ENCODE measurements at places on chromosomes 4 and X.

- no peak for ATAC-seq
These were observed 4.9 kb downstream of the EREG start for GRCh38 chr4:74369855-74370254.

GRCh38 chrX:139902559-139902958 lies 30.3 kb downstream of the ATP11C start:
- ATAC-seq, result no peak

DNA sequence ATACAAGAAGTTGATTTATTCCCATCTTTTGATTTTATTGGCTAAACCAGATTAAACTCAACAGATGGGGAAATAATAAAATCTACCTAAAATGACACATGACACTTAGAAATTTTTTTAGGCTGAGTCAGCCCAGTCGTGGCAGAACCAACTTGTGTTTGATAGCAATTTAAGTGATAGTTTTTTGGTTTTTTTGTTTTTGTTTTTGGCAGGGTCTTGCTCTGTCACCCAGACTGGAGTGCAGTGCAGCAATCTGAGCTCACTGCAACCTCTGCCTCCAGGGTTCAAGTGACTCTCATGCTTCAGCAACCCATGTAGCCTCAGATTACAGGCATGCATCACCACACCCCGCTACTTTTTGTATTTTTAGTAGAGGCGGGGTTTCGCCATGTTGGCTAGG lies 370.3 kb upstream of the NOCT start:
- ATAC-seq, result no peak

DNA sequence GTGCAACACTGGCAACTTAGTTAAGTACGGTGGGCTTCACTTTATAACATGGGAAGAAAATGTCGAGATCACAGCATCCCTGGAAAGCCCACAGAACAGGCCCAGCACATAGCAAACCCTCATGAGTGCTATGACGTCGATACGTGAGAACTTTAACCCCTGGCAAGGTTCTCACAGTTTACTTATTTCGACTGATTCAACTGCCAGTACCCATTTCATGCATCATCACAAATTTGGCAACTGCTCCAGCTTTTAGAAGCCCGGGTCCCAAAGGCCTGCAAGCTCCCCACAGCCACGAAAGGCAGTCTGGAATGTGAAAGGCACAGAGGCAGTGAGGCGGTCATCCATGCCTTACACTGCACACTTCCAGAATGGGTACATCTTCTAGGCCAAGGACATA lies 41.2 kb downstream of the RELL1 start:
- no peak for ATAC-seq

GRCh38 chr4:25814301-25815136 lies 48.3 kb downstream of the SEL1L3 start:
- no peak for ATAC-seq

DNA sequence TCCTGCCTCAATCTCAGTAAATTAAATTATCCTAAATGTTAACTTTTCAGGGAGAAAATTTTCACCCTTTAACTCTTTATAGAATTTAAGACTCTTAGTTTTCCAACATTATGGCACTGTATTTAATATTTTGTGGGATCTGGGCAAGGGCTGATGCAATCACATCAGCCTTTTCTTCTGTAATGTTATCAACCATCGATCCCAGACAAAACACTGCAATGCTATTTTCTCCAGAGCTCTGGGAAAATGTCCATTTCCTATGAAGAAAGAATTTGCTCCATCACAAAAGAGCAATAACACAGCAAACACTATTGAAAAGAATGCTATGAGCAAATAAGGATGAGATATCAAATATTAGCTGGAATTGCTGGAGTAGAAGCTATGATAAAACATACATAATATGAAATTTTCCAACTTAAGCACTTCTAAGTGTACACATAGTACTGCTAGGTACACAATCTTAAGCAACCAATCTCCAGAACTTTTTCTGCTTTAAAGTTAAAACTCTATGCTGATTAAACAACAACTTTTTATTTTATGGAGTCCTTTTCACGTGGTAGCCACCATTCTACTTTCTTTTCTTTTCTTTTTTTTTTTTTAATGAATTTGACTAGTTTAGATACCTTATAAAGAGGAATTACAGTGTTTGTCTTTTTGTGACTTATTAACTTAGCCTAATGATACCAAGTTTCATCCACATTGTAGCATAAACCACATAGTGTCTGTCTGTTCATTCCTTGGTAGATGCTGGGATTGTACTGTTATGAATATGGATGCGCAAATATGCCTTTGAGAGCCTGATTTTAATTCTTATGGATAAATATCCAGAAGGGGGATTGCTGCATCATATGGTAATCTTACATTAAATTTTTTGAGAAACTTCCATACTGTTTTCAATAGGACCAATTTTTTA lies 43.6 kb downstream of the UGT2A3 start:
- no peak for ATAC-seq

GRCh38 chr4:144985014-144985413 lies 113.0 kb downstream of the ANAPC10 start:
- ATAC-seq, result no peak

DNA sequence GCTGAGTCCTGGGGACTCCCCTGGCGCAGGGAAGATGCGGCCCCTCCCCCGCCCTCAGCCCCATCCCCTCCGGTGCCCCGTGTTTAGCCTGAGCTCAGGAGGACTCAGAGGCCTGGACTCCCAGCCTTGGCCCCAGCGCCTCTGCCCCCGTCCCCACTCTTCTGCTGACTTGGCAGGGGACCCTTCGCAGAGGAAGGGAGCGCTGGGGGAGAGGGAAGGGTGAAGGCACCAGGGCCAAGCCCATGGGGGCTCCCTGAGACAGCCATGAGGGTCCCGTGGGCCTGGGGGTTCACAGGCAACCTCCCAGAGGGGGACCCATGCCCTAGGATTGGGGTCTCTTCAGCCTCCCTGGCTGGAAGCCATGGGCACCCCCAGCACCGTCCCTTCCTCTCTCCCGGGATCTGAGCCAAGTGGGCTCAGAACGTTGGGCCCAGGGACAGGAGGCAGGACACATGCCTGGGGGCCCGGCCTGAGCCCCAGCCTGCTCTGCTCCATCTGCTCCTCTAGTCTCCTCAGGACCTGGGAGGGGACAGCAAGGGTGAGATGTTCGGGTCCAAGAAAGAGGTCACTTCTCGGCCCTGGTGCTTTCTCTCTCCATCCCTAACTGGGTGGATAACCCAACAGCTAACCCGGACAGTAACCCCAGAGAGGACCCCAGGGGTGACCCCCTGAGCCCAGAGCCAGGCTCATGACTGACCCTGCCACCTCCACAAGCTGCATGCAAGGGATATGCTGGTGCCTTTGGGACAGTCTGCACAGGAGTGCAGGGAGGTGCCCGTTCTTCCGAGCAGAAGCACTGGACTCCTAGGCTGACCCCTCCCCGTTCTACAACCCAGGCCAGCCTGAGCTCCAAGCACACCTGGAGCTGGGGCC lies 1.5 kb upstream of the CPLX1 start:
- ATAC-seq, result no peak

GRCh38 chr4:78569306-78569821 lies 17.8 kb downstream of the ANXA3 start:
- ATAC-seq, result no peak

- no peak for ATAC-seq
These were observed 70.1 kb downstream of the CHM start for GRCh38 chrX:85977218-85977617.

GRCh38 chr4:57945298-57945697 lies 835.1 kb upstream of the IGFBP7 start:
- ATAC-seq, result no peak

DNA sequence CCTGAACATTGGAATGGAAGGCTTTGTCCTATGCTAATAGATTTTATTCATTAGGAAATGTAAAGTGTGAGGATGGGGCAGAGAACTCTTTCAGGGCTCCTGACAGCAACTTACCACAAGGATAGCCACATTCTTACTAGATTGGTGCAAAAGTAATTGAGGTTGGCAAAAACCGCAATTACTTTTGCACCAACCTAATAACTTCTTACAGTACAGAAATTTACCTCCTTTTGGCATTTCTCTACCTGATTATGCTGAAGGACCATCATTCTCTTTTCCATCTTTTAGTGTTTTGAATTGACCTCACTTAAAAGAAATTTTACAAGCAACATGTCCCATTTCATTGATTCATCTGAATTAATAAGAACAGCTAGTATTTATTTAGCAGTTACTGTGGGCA lies 109.2 kb upstream of the AP1S2 start:
- ATAC-seq, result no peak

DNA sequence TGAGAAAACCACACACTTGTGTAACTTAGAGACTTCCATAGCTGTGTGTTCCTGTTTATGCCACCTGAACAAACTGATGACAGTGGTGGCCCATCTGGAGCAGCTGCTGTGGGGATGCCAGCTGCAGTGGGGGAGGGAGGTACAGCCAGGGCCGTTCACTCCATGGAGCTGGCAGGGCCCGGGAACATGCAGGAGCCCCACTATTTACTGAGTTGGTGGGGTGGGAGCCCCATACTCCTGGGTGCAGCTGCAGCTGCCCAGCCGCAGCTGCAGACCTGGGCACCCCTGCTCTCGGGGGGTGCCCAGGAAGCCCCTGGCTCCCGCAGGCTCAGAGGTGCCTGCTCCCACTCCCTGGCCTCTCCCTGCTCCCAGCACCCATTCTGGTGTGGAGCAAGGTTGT lies 398.6 kb upstream of the RASGEF1B start:
- ATAC-seq, result no peak

DNA sequence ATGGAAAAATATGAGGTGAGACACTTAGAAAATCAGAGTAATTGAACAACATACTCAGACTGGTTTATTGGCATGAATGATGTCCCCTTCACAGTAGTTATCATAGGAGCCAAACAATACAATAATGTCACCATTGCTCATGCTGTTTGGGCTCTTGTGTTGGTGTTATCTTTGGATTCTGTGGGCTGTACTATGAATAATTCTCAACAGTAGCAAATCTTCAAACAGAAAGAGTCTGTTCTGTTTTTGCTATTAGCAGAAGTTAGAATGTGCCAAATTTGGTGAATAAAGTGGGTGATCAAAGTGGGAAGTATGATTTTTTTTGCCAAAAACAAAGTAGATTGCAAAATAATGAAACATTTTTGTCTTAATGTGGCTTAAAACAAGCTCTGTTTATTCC lies 58.3 kb downstream of the GRID2 start:
- ATAC-seq, result no peak

DNA sequence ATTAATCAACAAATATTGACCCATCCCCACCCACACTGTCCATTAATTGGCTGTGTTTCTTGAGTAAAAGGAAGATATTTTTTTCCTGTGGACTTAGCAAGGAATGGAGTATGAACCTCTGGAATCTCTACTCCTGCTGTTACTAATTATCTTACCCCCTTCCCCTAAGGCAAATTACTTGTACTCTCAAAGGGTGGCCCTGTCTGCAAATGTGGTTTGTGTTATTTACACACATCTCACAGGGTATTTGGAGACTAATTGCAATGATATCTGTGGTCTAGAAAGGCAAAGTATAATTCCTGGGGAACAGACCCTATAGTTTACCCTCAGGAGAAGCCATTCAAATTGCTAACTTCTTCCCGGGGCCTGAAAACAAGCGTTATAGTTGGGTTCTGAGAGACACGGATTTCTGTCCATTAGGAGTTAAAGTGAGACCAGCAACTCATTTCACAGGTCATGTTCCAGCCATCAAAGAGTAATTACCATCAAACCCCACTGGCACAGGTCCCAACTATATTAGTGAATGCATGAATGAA lies 133.0 kb upstream of the RASGEF1B start:
- no peak for ATAC-seq

- no peak for ATAC-seq
These were observed 131.5 kb downstream of the GABRA2 start for GRCh38 chr4:46258431-46258830.

DNA sequence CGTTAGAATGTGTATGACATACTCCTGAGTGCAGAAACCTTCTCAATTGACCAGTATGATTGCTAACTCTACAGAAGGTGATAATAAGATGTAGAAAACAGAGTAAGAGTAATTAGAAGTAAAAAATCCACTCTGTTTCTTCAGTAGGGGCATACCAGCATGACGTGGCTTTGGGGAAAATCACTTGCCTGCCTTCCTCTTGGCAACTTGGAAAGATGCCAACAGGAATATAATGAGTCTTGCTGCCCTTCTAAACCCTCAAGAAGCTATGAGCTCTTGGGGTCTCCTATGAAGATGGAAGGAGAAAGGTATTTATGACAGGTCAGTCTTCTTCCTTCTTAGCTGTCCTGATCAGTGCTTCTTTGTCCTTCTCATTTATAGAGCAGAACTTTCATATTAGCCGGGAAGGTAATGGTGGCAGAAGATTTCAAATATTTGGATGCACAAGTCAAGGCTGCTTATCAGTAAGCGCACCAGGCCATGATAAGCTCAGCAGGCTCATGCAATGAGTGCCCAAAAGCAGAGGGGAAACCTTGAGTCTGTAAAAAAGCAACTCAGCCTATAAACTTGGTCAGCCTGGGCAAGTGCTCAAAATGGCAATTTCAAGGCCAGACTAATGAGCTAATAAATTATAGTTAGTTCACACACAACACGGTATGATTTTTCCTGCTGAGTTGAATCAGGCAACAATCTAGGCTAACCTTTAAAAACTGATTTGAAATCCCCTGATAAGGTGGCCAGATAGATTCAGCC lies 69.7 kb upstream of the PPARGC1A start:
- ATAC-seq, result no peak

DNA sequence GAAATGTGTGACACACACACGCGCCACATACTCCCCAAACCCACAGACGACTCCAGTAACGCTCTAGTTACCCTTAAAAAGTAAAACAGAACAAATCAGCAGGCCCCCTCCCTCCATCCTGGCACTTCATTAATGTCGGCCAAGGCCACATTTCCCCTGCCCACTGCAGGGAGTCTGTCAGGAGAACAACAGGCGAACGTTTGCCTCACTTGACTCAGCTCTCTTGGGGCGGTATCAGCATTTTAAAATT lies 671 bp upstream of the FHIP1A start:
- ATAC-seq, result no peak

- ATAC-seq, result no peak
These were observed 17.5 kb downstream of the PRSS12 start for GRCh38 chr4:118335324-118335723.

DNA sequence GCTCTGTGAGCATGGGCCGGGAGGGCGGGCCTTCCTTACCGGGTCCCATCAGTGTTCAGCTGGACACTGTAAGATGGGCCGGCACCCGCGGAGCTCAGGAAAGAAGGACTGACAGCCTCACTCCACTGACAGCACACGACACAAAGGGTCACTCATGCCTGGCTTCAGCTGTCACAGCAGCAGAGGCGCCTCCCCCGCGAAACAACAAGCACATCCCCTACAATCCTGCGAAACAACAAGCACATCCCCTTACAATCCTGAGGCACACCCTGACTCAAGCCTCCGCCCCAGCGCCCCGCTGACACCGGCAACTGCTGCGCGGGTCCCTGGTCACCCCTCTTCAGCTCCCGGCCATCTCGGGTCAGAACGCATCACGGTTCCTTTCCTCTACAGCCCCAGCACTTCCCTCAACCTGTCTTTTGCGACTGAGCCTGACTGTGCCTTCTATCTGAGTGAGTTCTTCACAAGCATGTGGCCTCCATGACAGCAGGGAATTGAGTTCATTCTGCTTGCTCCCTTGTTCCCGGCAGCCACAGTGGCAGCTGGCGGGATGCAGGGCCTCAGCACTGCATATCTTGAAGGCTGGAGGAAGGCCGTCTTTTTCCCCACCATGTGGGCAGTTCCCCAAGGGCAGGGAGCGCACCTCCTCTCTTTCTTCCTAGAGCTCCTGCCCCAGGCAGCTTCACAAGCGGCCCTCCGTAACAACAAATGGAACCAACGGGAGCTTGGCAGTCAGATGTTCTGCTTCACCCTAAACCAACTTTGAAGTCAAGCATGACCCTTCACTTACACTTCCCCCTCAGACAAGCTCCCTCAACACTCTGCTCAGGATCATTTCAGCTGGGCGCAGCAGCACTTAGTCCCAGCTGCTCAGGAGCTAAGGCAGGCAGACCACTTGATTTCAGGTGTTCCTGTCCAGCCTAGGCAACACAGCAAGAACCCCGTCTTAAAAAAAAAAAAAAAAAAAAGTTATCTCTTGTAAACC lies 39.6 kb downstream of the SCD5 start:
- no peak for ATAC-seq

Measured in activated CD4-positive, CD25-positive, alpha-beta regulatory T cell treated with anti-CD3 and anti-CD28 coated beads, Interleukin-2, amount 50 U/mL, for 24 hours (primary cell).